ENCODE measurements at places on chromosomes 6 and 20.

DNA sequence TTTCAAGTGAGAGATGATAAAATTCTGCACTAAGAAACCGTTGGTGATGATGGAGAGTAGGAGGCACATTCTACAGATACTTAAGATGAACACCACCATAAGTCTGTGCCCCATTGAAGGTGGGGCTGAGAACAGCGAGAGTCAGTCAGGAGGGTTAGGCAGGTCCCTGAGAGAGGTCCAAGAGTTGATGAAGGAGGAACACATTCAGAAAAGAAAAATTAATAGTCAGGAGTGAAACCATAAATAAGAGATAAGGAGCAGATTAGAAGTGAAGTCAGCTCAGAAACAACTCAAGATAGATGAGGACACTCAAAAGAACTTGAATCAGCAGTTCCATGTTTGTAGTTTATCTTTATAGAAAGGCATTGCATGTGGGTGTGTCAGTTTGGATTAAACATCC, 727.2 kb upstream of the MARCKS start:
- no peak for DNase-seq

DNA sequence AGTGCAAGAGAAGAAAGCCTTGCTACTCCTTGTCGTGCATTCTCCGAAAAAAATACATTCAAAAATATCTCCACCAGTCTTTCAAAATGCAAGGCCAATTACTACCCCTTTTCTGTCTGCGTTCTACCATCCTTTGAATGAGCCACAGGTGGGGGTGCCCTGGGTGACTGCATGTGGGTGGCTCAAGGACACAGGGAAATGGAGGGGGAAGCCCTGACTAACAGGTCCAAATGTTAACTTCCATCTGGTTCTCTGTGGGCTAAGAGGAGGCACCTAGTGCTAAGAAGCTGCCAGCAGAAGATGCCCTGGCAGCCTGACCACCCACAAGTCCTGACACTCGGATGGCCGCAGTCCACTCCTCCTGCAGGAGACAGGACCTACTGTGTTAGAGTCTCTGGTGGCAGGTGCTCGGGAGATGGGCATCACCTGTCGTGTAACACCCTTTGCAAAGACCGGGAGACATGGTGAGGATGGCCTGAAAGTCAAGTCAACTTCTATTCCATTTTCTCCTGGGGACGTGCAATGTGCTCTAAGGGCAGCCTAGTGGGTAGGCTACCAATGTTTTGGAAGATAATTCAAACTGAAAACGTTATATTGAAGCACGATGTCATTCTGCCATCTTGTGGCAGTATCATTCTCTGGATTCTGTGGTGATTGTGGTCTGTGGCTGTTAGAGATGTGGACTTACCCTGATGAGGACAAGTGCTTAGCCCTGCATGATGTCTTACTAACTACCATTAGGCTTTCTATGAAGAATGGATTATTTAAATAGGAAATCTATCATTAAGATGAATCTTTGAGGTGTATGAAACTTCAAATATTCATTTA, 27.4 kb upstream of the IGF2R start:
- DNase-seq, result peak; percentile 25

- DNase-seq, result no peak
These were observed 190.8 kb downstream of the MTFR2 start for GRCh38 chr6:136059308-136059707.

DNA sequence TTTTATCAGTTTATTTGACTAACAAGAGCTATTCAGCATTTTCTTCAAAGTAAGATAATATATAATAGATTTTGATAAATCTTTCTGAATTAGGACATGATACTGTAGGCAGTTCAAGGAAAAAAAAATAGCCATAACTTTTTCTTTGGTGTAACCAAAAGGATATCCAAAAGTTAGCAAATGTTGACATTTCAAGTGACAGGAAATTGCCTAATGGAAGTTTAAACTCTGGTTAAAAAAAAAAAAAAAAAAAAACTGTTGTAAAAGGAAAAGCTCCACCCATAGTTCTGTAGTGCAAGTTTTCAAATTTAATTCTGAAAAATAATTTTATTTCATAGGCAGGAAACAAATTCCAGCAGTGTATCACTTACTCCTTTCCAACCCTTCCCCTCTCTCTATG, 18.8 kb downstream of the HEBP2 start:
- peak; percentile 14 for DNase-seq

DNA sequence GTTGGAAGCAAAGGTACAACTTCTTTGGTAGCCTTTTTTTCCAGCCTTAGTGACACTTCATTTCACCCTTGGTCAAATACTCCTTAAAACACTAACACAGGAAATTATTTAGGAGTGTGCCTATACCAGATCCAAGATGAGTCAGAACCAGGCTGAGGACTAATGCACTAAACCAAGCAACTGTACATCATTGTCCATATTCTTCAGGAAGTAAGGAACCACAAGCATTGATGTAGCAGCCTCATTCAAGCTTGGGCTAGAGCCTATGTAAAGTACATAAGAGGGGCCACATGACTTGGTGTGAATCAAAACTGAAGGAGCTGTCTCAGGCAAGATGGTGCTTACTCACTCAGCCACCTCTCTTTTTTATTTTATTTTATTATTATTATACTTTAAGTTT, 20.7 kb upstream of the ADGB start:
- no peak for DNase-seq

DNA sequence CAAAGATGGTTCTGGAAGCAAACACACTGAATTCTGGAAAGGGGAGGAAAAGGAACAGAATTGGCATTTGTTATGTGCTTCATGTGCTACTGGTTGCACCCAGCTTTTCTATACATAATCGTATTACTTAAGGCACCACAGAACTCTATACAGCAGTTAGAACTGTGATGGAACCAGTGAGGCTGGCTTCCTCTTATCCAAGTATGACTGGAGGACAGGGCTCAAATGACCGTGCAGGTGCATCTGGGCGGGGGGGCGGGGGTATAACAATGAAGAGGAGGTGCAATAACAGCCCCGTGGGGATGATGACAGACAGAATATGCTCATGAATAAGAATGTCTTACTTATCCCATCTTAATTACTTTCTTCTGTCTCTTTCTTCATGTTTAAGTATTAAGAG, 144.2 kb downstream of the BTBD9 start:
- no peak for DNase-seq

DNA sequence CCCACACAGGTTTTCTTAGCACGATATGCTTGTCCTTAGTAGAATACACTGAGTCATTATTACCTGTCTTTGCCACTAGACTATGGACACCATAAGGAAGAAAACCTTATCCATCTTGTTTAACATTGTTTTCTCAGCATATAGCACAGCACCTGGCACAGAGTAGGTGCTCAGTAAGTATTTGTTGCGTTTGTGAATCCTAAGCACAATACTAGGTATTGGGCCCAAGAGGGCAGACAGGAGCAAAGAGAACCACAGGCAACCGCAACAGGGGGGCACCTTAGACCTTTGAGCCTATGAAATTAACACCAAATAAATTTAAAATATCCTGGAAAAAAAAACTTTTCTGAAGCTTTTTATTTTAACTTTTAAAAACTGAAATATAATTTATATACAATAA, 3.7 kb upstream of the NCOA6 start:
- no peak for DNase-seq

DNA sequence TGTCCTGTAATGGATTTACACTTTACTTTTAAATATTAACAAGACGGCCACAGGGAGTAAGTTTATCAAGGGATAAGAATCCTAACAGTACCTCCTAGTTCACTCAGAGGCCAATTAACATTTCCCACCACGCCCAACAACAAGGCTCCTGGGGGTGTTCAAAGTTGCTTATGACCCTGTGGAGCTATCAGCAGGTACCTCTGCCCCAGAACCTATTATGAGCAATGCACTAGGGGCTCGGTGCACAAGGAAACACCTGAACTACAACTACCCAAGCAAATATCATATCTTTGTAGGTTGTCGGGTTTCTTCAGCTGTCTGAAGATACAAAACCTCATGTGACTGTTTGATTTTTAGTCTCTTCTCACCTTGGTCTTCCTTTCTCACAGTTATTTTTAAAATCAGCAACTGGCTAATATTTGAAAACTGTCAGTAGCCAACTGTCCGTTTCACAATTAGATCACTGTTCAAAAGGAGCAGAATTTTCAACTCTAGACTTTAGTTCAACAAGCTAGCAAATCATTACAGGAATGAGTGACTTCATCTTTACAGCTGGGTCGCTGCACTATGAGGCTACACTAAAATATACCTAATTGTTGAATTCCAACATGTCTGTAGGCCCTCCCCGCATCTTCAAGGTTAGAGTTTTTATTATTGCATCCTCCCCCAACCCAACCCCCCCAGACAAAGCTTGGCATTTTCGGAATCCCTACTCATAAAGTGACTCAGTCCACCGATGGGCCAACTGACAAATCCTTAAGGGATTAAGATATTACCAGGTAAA, 38.1 kb downstream of the B4GALT5 start:
- DNase-seq, result no peak

- DNase-seq, result no peak
These were observed 2.9 kb upstream of the GZF1 start for GRCh38 chr20:23358923-23359593.

- DNase-seq, result no peak
These were observed 89.3 kb upstream of the ZNFX1 start for GRCh38 chr20:49367113-49367512.

GRCh38 chr6:155505608-155505989, 50.0 kb upstream of the NOX3 start:
- no peak for DNase-seq

DNA sequence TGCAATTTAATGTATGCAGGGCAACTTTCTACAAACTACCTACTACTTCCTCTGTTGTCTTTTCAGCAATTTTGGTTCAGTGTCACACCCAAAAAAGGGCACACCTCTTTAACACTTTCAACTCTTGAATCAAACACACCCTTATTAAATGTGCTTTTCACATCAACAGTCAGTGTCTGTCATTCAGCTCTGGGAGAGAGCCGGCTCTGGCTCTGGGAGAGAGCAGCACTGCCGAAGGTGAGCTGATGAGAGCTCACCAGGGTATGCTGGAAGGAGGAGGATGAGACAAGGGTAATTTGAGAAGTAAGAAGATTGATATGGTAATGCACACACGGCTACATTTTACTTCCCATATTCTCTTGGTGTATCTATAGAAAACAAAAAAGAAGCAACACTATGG, 134.3 kb downstream of the RTN4IP1 start:
- no peak for DNase-seq

- DNase-seq, result no peak
These were observed 156.1 kb downstream of the SLC35B3 start for GRCh38 chr6:8279041-8279805.

- no peak for DNase-seq
These were observed 19.7 kb downstream of the PCK1 start for GRCh38 chr20:57580478-57581201.

DNA sequence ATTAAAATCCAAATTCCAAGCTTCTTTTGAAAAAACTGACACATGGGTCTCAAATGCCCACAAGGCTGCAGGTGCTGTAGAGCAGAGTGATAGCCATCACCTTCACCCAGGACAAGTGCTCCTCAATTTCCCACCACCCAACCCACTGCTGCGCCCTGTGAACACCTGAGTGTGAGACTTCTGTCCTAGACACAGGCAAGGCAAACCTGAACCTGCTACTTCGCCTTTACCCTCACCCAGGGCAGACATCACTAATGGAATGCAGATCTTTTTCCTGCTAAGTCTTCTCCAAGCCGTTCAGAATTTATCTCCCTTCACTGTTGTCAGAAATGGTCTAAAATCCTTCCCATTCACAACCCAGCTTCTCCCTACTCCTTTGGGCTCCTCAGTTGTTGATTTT, 65.9 kb downstream of the PREX1 start:
- DNase-seq, result no peak

- no peak for DNase-seq
These were observed 296.1 kb downstream of the TFAP2C start for GRCh38 chr20:56925082-56925830.

DNA sequence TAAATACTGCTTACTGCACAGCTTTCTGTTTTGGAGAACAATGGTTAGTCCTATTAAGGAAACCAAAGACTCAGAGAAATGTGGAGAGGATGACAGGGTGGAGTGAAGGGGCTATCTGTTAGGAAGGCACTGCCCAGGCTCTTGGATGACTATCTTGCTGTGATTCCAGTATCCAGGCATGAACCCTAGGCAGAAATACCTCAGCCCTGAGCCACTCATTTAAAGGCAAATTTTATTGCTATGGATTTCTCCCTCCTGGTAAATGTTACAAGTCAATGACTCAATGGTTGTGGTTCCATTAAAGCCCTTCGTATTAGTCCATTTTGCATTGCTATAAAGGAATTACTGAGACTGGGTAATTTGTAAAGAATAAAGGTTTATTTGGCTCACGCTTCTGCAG, 25.9 kb downstream of the ADGRF4 start:
- DNase-seq, result no peak

DNA sequence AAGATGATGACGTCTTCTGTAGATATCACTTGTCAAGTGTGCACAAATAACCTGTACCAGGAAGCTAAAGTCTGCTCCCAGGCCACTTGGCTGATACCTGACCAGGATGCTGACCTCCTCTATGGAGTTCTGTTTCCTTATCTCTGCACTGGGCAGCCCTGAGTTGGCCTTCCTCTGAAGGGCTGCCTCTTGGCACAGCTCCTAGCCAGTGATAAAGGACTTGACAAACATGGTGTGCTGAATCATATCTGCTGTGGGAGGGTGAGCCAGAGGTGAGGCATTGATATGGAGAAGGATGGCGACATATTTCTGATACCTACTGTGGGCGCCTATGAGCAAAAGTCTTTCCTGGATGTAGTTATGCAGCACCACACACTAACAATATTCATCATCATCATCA, 32.8 kb upstream of the FOXA2 start:
- no peak for DNase-seq

GRCh38 chr6:66396549-66396948, 689.5 kb upstream of the EYS start:
- no peak for DNase-seq

DNA sequence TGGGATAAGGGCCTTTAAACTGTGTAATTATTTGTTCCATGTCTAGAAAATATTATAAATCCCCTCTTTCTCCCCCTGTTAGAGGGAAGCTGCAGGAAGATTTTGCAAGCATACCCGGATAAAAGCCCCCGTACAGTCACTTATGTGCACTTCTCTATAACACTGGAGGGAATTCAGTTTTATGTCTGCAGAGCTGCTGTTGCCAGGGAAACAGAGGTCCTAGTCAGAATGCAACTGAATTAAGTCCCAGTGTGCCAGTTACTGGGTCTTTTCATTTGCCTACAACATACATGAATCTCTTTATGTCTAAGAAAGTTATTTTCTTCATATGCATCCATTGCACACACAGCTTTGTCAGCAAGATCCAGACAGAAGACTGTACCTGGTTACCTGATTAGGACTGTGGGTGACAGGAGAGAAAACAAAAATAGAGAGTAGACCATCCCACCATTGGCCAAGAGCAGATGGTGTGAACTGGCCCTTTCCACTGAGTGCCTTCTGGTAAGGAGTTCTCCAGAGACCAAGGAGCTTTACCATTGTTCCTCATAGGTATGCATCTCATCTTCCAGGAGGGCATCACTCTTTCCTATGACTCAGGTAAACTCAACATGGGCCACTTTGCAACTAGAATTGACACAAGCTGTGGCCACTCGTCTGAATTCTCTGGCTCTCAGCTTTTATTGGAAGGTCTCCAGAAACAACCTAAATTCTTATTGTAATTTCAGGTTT, 180.8 kb upstream of the PHACTR1 start:
- DNase-seq, result no peak

All from bone marrow (tissue), 2 donors.